ENCODE measurements at places on chromosomes 2 and 18. TPM values are rescaled to one million over a fixed set of nuclear protein-coding genes. Genes with fewer than 3 reads are reported as not detected.

- no peaks in the 10 kb centered on the region for H3K36me3 ChIP-seq
- no peak overlapping the region for H3K4me3 ChIP-seq
- H3K27me3 ChIP-seq, result no peaks in the 10 kb centered on the region
- no peak overlapping the region for H3K27ac ChIP-seq
- no peak for DNase-seq
- no peaks in the 10 kb centered on the region for H3K4me1 ChIP-seq
Measured at GRCh38 chr2:51579412-51579811, 547.5 kb upstream of the NRXN1 start.

- no peaks in the 10 kb centered on the region for H3K36me3 ChIP-seq
- peak overlapping the region; percentile 80 for H3K4me3 ChIP-seq
- peak; percentile 25 for DNase-seq
- H3K27me3 ChIP-seq, result no peaks in the 10 kb centered on the region
- peak overlapping the region; percentile 92 for H3K27ac ChIP-seq
Measured at GRCh38 chr18:9334973-9335696, 562 bp downstream of the TWSG1 start.

FIGN gene
- 4.1 TPM for total RNA-seq

TRIM43 gene
- total RNA-seq, result not detected

SLC38A11 gene
- total RNA-seq, result 54.3 TPM
